Epithelial cell of esophagus (primary cell): ENCODE measurements at places on chromosomes 7 and 10.

- DNase-seq, result no peak
Measured at GRCh38 chr10:101121654-101122031, 9.5 kb upstream of the TLX1 start.

DNA sequence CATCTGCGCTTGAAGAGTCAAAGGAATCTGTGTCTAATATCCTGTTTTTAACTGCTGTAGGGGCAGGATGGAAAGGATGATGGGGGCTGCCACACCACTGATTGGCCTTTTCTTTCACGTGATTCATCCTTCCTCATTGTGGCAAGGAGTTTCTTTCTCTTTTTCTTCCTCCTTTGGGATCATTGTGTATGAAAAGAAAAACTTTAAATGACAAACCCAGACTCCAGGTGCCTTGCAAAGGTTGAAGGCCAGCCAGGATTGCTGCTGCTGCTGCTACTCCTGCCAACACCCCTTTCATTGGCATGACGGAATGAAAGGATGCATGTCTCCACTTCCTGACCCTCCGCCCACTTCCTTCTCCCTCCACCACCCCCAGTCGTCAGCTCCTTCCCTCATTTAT lies 6.5 kb upstream of the OIT3 start:
- DNase-seq, result peak; percentile 23

GRCh38 chr7:79296553-79297320 lies 156.7 kb downstream of the MAGI2 start:
- peak; percentile 86 for DNase-seq

- DNase-seq, result no peak
Measured at GRCh38 chr7:35869810-35870209, 69.0 kb downstream of the SEPTIN7 start.

- DNase-seq, result peak; percentile 87
Measured at GRCh38 chr7:139403601-139404000, 43.9 kb downstream of the LUC7L2 start.

- DNase-seq, result no peak
Measured at GRCh38 chr7:2417981-2418481, 14.6 kb downstream of the CHST12 start.

DNA sequence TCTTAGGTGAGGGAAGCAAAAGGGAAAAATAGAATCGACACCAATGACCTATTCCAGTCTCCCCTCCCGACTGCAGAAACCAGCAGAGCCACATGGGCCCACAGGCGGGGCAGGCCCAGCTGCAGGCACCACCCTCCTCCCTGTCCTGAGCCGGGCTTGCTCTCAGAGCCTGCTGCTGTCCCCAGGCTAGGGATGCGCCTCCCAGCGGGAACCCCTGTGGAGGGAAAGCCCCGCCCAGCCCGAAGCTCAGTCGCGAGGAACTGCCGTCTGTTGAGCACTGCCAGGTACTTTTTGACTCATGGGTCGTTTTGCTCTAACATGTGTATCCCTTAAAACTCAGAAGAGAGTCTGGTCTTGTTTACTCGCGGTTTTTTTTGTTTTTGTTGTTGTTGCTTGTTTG lies 124.5 kb upstream of the RET start:
- peak; percentile 41 for DNase-seq

DNA sequence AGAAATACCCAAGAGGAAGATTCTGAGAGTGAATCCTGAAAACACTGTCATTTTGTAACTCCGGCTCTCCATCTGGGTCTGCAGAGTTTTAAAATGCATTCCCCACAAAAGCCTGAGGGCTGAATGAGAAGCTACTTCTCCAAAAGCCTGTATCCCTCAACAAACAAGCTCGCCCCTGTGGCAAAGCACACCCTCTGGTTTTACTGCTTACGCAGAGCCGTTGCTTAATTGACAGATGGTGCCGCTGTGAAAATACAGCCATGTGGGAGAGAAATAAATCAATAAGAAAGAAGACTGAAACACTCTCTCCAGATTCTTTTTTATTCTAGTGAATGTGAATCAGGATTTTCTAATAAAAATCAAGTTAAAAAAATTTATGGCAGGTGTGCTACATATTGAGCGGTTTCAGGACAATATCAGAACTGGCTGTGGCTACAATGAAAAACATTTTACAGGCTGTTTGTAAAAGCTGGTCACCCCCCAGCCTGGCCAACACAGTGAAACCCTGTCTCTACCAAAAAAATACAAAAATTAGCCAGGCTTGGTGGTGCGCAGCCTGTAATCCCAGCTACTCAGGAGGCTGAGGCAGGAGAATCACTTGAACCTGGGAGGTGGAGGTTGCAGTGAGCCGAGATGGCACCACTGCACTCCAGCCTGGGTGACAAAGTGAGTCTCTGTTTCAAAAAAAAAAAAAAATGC lies 32.5 kb downstream of the C7orf33 start:
- no peak for DNase-seq

GRCh38 chr10:45376371-45376801 lies 2.4 kb downstream of the ALOX5 start:
- no peak for DNase-seq

GRCh38 chr10:78523453-78523852 lies 489.8 kb downstream of the RPS24 start:
- DNase-seq, result no peak

- DNase-seq, result peak; percentile 85
Measured at GRCh38 chr7:32957326-32958045, at the start of gene FKBP9. Gene FKBP9, plus strand, starts transcription at chr7:32957440. Its CDS starts 134 bp downstream, at chr7:32957574.

GRCh38 chr10:100253041-100253440 lies 14.4 kb downstream of the CWF19L1 start:
- DNase-seq, result no peak

GRCh38 chr7:143210541-143210940 lies 11.3 kb upstream of the TAS2R40 start:
- no peak for DNase-seq

- no peak for DNase-seq
Measured at GRCh38 chr7:95537468-95537867, 51.7 kb downstream of the ASB4 start.

DNA sequence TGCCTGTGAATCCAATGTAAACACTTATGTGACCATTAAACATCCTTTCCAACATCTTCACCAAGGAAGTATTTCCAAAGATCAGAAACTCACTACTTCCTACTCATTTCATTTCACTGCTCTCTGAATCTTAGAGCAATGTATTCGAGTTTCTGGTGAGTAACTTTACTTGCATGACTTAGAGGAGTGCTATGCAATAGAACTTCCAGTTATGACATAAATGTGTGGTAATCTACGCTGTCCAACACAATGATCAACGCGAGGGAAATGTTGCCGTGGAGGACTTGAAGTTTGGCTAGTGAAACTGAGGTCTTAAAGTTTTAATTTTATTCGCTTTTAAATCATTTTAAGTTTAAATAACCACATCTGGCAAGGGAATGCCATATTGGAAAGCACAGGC lies 1326.3 kb downstream of the XPNPEP1 start:
- no peak for DNase-seq

GRCh38 chr7:43868181-43868580 lies 1.1 kb downstream of the MRPS24 start:
- DNase-seq, result no peak

DNA sequence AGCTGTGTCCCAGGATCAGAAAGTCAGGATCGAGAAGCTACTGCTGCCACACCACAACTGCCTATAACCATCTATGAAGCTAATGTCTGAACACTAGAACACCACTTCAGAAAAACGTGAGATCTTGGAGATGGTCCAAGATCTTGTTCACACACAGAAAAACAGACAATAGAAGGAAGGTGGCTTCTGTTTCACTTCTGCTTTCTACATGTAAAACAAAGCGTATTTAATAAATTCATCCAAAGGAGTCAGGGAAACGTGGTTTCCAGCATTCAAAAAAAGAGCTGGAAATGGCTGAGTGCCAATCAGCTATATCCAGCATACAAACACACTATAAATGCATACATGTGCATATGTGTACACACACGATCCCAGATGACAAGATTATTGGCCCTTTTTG lies 70.2 kb upstream of the CCDC71L start:
- DNase-seq, result no peak

- DNase-seq, result peak; percentile 61
Measured at GRCh38 chr10:105950410-105950809, 1214.1 kb downstream of the SORCS1 start.

GRCh38 chr7:21243265-21243664 lies 184.6 kb upstream of the SP4 start:
- no peak for DNase-seq

GRCh38 chr10:130396044-130396443 lies 259.9 kb downstream of the GLRX3 start:
- DNase-seq, result no peak

DNA sequence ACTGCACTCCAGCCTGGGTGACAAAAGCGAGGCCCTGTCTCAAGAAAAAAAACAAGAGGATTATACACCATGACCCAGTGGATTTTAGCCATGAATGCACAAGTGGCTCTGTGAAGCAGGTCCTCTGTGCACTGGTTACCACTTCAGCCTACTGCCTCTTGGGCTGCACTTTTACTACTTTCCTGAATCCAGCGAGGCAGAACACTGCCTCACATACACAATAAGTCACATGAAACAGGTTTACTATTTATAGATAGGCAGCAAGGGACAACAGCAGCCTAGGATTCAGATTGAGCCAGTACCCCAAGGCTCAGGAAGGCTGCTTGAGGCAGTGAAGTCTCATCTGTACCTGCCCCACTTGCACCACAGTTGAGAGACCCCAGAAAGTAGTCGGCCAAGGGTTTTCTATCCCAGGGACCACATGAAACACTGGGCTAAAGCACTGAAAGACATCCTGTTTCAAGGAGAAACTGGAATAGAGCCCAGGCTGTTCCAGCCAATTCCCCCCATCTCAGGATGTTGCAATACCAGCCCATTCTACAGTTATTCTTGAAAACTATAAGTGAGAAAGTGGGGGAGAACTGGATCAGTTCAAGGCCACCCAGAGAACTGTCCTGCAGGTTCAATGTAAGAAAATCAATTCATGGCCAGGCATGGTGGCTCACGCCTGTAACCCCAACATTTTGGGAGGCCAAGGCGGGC lies 10.3 kb upstream of the OGDH start:
- no peak for DNase-seq

GRCh38 chr7:2063563-2064260 lies 169.0 kb downstream of the MAD1L1 start:
- peak; percentile 50 for DNase-seq

DNA sequence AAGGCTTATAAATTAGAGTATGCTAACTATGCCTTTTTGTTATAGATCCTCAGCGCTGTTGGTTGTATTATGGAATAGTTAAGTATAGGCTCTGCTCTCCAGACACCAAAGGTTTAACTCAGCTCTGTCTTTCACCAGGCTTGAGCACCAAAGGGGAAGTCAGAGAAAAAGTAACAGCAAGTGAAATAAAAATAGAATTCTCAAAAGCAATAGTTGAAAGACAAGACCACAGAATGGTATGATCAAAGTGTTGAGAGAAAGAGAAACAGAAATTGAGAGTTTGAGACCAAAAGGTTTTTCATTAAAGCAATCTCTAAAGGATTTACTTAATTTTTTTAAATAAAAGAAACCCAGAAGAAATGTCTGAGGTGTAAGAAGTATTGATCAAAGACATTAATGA lies 529.8 kb upstream of the C7orf33 start:
- no peak for DNase-seq

DNA sequence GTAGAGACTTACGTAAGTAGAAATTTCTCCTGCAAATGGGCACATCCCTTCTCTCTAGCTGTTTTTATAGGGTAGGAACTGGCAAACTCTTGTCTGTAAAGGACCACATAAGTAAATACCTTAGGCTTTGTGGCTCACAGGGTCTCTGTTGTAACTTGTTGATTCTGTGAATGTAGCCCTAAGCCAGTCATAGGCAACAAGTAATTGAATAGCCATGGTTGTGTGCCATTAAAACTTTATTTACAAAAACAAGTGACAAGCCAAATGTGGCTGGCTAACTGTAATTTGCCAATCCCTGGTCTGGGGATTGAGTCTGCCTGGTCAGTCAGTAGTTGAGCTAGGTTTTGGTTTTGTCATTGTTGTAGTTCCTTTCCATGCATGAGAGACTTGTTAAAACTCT lies 5.3 kb upstream of the KLF6 start:
- DNase-seq, result peak; percentile 85

GRCh38 chr10:10794791-10795191 lies 222.9 kb upstream of the CELF2 start:
- peak; percentile 86 for DNase-seq

GRCh38 chr7:151648429-151648828 lies 128.7 kb upstream of the RHEB start:
- no peak for DNase-seq

- DNase-seq, result no peak
Measured at GRCh38 chr10:74891053-74891452, 64.7 kb downstream of the KAT6B start.

DNA sequence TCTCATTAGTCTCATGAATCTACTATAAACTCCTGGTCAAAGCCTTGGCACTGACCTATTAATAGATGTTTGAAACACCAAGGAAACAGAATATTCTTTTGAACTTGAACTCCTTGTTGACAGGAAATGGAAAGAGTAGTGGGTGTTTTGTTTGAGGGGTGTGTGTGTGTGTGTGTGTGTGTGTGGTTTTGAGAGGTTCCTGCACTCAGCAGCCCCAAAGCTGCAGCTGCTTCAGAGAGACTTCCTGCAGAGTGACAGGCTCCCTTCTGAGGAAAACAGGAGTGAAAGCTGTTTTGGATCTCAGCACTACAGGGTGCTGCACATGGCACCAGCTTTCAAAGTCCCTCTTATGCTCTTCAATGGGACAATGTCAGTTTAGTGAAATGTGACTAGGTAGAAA lies 546.5 kb upstream of the STEAP1 start:
- no peak for DNase-seq

GRCh38 chr7:128791121-128791971 lies at the start of gene CCDC136:
Gene CCDC136, plus strand, starts transcription at chr7:128791968. Its CDS starts 444 bp downstream, at chr7:128792412.
- DNase-seq, result peak; percentile 67

- no peak for DNase-seq
Measured at GRCh38 chr7:116979430-116979829, 26.1 kb downstream of the ST7 start.

GRCh38 chr7:70347463-70348254 lies 749.4 kb downstream of the AUTS2 start:
- no peak for DNase-seq

DNA sequence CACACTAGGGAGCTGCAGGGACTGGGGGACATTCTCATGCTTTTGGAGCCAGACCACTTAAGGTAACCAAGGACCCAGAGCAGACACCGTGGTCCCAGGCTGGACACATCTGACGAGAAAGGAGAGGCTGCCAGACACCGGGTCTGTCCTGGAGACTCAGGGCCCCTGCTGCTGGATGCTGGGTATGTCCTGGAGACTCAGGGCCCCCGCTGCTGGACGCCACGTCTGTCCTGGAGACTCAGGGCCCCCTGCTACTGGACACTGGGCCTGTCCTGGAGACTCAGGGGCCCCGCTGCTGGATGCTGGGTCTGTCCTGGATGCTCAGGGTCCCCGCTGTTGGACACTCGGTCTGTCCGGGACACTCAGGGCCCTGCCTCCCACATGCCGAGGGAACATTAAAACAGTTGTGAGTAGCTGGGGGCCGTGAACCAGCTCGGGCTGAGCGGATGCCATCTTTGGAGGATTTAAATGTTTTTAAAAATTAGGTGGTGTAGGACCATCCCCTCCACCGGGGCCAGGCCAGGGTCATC lies 249.7 kb downstream of the DNAJB6 start:
- DNase-seq, result no peak

DNA sequence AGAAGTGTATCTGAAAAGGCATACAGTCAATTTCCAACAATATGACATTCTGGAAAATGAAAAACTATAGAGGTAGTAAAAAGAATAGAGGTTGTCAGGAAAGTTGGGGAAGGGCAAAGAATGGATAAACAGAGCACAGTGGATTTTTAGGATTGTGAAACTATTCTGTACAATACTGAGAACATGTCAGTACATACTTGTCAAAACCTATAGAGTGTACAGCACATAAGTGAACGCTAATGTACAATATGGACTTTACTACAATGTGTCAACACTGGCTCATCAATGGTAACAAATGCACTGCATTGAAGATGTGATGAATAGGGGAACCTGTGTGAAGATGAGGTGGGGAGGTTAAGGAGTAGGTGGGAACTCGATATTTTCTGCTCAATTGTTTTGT lies 483.0 kb upstream of the PFKP start:
- no peak for DNase-seq
